CD4-positive, CD25-positive, alpha-beta regulatory T cell (primary cell): ENCODE measurements at places on chromosomes 2 and 18.

DNA sequence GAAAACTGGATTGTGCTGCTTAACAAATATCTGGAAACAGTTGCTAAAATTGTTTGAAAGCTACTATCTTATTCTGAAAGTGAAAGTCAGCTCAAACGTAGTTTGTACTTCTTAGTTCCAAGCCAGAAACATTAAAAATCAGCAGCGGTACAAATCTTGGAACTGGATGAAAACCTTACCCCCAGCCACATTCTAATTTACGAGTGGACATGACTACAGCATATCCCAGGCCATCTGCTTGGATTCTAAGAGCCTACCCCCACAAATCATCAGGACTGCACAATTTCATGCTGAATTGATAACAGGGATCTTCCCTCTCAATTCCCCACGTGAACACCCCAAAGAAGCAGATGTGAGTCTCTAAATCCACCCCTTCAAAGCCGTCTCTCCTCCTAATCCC is 158.7 kb upstream of the NCKAP5 start:
- DNase-seq: no peak

GRCh38 chr2:240733803-240734495 is 42.3 kb downstream of the AQP12A start:
- DNase-seq: no peak

DNA sequence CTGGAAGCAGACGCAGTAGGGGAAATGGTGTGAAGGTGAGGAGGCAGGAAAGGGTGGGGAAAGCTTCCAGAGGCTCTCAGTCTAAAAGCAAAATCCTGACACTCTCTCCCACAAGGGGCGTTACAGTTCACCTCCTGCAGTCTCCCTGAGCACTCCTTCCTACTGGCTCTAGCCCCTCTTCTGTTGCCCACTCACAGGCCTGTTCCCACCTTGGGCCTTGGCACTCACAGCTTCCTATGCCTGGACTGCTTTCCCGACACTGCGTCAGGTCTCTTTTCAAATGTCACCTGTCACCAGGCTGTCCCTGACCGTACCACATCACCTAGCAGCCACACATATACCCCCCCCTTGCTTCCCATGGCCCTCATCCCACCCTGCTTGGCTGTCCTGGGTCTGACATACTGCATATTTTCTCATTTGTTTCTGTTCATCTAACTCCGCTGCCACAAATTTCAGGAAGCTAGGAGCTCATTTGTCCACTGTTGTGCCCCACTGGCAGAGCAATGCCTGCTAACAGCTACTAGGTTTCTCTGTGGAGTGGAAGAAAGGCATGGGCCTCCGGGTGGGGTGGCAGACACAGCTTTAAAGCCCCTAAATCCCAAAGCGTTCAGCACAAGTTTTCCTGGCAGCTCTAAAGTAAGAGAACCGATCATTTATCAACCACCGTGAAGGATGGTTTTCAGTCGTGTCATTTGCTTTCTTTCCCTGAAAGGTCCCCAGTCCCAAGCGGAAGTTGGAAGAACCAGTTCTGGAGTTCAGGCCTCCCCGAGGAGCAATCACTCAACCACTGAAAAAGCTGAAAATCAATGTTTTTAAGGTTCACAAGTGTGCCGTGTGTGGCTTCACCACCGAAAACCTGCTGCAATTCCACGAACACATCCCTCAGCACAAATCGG is 118.8 kb downstream of the ZNF532 start:
- no peak for DNase-seq

- no peak for DNase-seq
These were observed 19.4 kb upstream of the ZBTB7C start for GRCh38 chr18:48428475-48429177.

GRCh38 chr2:37919631-37920032 is 5.5 kb upstream of the RMDN2 start:
- DNase-seq: no peak

DNA sequence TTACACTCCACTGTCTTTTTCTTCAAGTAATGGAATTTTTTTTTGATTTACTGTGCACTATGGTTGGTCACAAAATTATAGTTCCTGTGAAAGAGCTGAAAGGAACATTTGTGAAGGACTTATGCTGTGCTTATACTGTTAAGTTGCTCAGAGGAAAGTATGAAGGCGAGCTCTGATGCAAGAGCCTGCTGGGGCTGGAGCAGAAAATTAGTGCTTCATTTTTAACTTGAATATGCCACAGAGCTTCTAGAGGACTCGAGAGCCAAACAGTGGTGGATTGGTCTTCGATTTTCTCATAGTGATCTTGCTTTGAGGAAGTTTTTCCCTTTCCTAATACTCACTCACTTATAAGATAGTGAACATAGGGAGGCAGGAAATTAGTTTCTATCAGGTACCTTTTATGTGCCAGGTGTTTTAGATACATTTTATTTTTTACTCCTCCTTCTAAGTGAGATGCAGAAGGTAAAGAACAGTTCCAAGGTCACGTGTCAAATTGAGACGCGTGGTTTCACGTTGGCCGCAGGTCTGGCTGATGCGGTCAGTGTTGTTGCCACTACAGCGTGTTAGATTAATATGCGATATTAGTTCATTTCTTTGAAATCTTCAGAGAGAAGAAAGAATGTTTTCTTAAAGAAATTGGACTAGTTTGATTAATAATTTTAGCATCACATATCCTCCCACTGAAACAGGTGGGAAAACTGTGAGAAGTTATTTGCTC is 20.2 kb downstream of the GATA6 start:
- no peak for DNase-seq

DNA sequence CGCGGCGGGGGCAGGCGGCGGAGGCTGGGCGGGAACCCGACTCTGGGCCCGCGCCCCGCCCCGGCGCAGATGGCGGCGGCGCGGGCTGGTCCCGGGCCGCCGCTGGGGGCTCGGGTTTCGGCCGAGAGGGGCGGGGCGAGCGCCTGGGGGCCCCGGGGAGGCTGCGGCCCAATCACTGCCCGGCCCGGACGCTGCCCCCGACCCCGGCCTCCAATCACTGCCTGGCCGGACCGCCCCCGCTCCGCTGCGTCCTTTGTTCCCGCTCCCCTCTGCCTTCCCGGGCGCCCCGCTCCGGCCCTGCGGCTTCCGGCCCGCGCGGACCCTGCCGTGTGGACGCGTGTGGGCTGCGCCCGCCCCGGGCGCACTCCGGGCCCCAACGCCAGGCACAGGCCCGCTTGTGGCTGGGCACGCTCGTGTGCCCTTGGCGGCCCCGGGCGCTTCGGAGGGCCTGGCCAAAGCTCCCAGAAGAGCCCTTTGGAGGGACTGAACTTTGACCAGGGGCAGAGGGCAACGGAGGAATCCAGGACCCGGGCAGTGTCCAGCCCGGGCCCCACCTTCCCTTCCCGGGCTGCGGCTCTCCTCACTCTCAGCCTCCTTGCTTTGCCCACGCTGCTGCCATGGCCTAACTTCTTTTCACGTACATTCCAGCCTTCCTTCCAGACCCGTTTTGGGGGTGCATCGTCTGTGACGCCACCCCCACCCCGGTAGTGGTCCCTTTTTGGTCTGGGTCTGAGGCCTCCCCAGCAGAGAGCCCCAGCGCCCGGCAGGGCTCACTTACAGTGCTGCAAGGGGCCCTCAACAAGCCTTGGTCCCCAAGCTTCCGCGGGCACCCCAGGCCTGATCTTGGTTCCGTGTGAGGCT is 27.1 kb upstream of the PTMA start:
- no peak for DNase-seq

GRCh38 chr2:71560638-71561011 is 107.3 kb downstream of the DYSF start:
- DNase-seq: no peak

GRCh38 chr18:76471593-76471992 is 23.4 kb downstream of the ZNF516 start:
- no peak for DNase-seq

DNA sequence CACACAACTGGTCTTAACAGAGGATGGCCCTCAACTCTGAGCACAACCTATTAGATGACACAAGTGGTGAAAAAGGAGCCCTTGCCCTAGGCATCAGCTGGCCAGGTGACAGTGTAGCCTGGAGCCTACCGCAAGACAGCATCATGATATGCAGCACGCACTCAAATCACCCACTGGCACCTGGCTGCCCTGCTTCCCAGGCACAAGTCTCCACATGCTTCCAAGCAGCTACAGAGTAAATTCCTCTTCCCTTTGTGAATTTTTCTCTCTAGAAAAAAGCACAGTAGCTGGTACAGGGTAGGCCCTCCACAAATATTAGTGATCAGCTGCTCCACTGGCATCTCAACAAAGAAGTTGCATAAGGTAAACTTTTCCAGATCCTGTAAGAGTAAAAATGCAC is 6.0 kb downstream of the FBXO15 start:
- DNase-seq: no peak

DNA sequence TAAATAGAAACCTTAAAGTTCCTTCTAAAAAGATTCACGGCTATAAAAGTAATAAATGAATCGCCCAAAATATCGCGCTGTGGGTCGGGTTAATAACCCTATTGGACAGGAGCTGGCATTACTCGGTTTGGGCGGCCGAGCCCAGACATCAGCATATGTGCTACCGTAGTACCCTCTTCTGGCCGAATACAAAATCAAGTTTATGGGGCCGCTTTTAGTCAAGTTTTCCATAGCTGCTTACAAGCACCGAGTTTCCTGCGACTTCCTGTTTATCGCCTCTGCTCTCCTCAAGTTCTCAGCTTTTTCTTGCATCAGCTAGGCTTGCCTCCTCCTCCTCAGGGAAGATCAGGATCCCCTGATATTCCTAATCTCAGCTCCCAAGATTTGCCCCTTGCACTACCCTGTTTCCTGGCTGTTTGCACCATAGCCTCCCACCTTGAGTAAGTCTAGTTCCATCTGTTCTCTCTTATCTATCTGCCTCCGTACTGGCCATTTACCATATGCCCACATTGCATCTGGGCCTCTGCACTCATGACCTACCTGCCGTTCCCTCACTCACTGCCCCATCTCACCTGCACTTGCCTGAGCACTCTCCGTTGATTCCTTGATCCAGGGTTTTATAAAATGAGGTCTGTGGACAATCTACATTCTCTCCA is 56.1 kb downstream of the SLC35F5 start:
- DNase-seq: peak; percentile 63

GRCh38 chr2:10132596-10132995 is 10.1 kb downstream of the RRM2 start:
- no peak for DNase-seq

- no peak for DNase-seq
These were observed 93.7 kb upstream of the HS6ST1 start for GRCh38 chr2:128412181-128412871.

GRCh38 chr2:114968748-114969400 is 526.4 kb downstream of the DPP10 start:
- no peak for DNase-seq

GRCh38 chr2:20726913-20727312 is 60.0 kb downstream of the GDF7 start:
- DNase-seq: no peak

DNA sequence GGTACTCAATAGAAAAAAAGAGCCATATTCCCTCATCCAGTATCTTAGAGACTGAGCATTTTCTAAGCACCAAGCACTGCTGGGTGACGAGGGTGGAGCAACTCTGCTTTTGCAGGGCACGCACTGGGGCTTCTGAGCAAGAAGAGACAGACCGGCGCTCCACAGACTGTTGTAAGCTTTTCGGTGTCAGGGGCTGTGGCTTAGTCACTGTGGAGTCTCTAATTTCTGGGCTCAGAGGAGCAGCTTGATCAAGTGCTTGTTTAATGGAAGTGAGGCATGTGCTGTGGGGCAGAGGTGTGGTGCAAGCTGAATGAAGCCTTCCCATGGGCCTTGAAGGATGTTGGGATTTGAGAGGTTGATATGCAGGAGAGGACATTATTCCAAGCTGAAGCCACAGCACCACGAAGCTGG is 227.1 kb downstream of the MYCN start:
- DNase-seq: no peak

- DNase-seq: no peak
These were observed 1045.7 kb upstream of the CELF4 start for GRCh38 chr18:38611036-38611964.

DNA sequence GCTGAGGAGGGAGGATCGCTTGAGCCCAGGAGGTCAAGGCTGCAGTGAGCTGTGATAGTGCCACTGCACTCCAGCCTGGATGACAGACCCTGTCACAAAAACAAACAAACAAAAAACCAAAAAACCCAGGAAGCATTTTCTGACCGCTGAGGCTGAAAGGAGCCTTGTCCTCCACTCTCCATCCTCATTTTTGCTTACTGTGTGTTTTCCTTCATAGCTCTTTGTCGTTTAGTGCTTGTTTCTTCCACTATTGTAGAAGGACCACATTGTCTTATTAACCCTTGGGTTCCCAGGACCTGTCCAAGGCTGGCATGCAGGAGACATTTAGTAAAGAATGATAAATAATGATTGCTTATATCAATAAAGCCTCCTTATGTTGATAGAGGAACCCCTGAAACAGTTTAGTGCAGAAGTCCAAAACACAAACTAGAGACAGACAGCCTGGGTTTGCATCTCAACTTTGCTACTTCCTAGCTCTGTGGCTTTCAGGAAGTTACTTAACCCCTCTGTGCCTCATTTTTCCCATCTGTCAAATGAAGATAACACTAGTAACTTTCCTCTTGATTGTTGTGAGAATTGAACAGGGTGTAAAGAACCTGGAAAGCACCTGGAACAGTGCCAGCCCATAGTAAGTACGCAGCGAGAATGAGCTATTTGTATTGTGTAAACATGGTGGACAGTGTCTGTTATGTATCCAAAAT is 126.0 kb downstream of the LPIN1 start:
- no peak for DNase-seq

- DNase-seq: no peak
These were observed 428.7 kb upstream of the TNP1 start for GRCh38 chr2:217288472-217289063.

GRCh38 chr2:32647180-32647651 is 19.4 kb downstream of the TTC27 start:
- DNase-seq: no peak

DNA sequence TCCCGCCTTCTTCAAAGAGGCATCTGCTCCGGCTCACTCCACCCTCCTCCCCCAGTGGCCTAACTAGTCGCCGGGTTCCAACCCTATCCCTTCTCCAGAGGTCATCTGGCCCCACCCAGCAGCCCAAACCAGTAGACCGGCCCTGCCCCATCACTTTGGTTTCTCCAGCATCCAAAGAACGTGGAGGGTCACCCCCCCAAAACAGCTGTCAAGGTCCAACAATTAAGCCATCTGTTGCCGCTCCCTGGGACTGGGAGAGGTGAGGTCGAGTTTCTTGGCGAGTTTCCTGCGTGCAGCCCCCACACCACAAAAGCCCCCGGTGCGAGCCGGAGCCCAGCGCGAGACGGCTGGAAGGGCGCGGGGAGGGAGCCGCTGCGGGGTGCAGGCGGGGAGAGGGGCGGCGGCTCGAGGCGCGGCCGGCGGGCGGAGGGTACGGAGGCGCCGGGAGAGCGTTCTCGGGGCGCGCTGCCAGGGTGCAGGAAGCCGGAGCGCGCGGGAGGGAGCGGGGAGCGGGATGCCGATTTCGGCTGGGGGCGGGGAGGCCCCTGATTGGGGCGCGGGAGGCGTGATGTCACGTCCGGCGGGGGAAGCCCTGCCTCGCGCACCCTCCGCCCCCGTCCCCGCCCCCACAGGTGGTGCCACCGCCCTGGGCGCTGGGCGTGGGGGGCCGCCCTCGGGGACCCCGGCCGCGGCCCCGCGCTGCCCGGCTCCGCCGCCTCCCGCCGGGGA is 571 bp upstream of the GPC1 start:
- DNase-seq: peak; percentile 82

- DNase-seq: no peak
These were observed 27.6 kb downstream of the RNU4ATAC start for GRCh38 chr2:121558329-121558728.
